ENCODE measurements at places on chromosomes 12 and 14.
A peak's percentile ranks its signal among the peaks of the same experiment; 100 is the strongest.

- peak; percentile 22 for DNase-seq
Measured at GRCh38 chr12:126784328-126784921, 1482.5 kb upstream of the TMEM132C start.

- no peak for DNase-seq
Measured at GRCh38 chr14:32382704-32383103, 53.6 kb downstream of the AKAP6 start.

DNA sequence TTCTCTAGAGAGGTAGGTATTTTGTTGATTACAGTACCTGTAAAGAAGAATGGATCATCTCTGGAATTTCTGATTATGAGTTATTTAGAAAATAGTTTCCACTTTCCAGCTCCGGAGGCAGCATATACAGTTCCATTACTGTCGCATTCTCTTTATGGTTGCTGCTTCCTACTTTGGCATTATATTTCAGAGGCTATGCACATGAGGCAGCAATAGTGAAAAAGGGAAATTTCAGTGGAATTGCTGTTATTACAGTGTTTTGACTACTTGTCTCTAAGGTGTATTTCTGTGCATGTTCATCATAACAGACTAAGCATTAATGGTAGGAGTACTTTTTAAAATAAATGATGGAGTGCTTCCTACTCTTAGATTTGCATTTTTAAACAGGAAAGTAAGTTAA lies 10.2 kb downstream of the GNG2 start:
- DNase-seq: no peak

DNA sequence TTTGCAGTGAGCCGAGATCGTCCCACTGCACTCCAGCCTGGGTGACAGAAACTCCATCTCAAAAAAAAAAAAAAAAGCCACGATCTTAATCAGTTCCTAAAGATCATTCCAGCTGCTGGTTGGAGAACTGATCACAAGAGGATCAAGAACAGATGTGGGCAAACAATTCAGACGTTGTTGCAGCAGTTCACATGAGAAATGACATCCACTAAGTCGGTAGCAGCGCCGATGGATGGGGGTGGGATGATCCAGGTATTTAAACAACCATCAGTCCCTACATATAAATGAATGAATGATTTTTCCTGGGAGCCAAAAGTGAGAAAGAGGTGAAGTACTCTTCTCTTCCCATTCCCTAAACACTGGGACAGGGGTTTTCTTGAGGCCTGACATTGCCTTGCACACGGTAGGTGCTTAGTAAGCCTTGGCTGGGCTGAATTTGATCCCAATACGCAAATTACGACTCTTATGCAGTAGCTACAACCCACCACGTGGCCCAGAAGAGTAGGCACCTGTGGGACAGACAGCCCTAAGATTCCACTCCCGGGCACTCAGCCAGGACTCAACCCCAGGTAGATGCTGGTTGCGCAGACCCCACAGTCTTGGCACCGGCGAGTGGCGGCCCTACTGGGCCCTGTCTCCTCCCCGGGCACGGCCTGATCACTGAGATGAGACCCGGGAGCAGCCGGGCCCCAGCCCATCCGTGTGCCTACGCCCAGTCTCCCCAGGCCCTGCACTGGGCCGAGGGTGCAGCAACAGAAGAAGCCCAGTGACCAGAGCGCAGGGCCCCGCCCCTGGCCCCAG lies 565 bp downstream of the SPRYD3 start:
- peak; percentile 25 for DNase-seq

- peak; percentile 38 for DNase-seq
Measured at GRCh38 chr12:47941871-47942613, 21.4 kb upstream of the TMEM106C start.

- no peak for DNase-seq
Measured at GRCh38 chr12:23217667-23218066, 592.7 kb downstream of the ETNK1 start.

DNA sequence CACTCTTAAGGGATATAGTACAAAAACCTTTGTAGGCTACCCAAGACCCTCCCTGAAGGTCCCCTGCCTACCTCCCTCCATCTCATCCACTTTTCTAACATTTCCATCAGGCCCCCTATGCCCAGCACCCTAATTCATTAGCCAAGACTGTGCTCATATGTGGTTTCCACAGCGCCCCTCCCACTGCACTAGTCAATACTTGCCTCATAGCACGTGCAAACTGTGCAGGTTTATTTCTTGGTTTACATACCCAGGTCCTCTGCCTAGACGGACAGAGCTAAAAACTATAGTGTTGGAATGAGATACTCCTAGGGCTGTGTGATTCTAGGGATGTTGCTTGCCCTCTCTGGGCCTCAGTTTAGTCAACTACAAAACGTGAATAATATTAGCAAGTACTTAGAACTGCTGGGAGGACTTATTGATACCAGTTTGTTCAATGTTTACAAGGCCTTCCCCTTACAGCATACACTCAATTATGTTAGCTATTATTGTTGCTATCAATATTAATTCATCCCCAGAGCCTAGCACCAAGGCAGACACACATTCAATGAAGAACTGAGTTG lies 50.4 kb downstream of the NUAK1 start:
- DNase-seq: no peak

- no peak for DNase-seq
Measured at GRCh38 chr12:84661786-84662185, 250.8 kb downstream of the SLC6A15 start.

GRCh38 chr12:119885549-119885948 lies 8.4 kb upstream of the CIT start:
- DNase-seq: no peak

GRCh38 chr14:41623736-41624135 lies 17.1 kb downstream of the LRFN5 start:
- DNase-seq: no peak

GRCh38 chr14:101477648-101478047 lies 83.6 kb upstream of the DIO3 start:
- no peak for DNase-seq

- no peak for DNase-seq
Measured at GRCh38 chr12:27076928-27077327, 5.5 kb downstream of the C12orf71 start.

GRCh38 chr14:93977790-93978581 lies 1.6 kb upstream of the ASB2 start:
- DNase-seq: peak; percentile 57

GRCh38 chr14:61332658-61333029 lies 11.3 kb downstream of the PRKCH start:
- no peak for DNase-seq

DNA sequence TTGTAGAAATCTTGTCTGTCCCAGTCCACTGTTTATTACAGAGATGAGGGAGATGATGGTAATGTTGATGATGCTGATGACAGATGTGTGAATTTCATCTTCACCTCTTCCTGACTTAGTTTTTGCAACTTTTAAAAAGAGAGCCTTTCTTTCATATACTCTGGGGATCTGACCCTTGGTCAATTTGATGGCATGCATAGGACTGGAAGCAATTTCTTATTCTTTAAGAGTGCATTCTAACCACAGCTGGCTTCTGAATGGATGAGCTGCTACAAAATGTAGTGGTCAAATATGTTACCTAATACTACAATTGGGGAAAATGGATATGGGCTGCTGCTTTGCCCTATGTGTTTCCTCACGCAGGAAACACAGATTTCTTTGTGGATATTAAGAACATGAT lies 80.8 kb downstream of the MYRFL start:
- DNase-seq: no peak

- no peak for DNase-seq
Measured at GRCh38 chr12:67472539-67472938, 176.0 kb upstream of the DYRK2 start.

GRCh38 chr12:125744201-125744600 lies 679.0 kb downstream of the AACS start:
- no peak for DNase-seq

DNA sequence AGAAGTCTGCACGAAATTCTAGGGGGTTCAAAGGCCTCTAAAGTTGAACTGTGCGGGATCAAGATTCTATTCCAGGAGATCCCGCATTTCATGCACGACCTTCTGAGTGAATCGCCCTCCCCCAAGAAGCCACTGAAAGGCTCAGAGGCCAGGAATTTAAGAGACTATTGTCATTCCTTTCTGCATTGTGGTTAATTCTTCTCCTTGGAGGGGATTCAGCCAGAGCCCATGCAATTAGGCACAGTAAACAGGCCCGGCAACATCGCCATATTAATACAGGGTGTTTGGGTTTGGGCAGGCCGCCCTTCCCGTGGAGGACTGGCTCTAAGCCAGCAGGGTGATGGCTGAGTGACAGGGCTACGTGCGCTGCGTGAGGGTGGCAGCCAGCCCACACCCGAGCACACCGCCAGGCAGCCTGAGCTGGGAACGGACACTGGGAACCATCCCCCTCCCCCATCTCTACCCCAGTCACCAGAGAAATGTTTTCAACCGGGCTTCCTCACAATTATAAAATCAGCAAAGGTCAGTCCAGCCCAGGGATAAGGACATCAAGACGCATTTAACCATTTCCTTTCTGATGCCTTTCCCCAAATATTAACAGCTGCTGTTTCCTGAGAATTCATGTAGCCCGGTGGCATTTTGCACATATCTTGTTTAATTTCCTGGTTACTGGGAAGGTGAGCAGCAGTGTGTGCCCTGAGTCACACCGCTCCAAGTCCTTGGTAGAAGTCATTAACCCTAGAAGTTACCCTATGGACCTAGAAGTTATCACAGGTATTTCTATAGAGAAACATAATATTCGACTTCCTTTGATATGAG lies 12.5 kb downstream of the EGLN3 start:
- no peak for DNase-seq

DNA sequence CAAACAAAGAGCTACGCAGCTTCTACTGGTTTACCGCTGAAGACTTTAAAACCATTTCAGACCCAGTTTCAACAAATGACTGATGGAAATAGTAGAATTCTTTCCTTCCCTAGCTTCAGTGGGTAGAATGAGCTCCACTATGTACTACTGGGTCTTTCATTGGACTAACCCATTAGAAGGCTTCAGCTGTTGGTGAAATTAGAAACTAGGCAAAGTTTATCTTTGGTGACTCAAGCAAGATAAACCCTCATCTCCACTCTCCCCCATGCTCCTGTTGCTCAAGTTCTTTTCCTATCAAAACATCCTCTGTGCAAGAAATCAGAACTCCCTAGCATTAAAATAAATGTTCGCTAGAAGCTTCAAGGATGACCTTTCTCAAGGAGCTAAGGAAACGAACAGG lies 159.2 kb downstream of the PAWR start:
- no peak for DNase-seq

GRCh38 chr12:87667378-87667777 lies 361.8 kb downstream of the C12orf50 start:
- no peak for DNase-seq

Data from memory B cell (primary cell).